B cell (primary cell): ENCODE measurements at places on chromosomes 5 and 9.

GRCh38 chr5:145118127-145118526, 717.0 kb downstream of the PRELID2 start:
- DNase-seq, result no peak

- no peak for DNase-seq
Observed at GRCh38 chr9:96331236-96331947, 29.4 kb upstream of the HSD17B3 start.

DNA sequence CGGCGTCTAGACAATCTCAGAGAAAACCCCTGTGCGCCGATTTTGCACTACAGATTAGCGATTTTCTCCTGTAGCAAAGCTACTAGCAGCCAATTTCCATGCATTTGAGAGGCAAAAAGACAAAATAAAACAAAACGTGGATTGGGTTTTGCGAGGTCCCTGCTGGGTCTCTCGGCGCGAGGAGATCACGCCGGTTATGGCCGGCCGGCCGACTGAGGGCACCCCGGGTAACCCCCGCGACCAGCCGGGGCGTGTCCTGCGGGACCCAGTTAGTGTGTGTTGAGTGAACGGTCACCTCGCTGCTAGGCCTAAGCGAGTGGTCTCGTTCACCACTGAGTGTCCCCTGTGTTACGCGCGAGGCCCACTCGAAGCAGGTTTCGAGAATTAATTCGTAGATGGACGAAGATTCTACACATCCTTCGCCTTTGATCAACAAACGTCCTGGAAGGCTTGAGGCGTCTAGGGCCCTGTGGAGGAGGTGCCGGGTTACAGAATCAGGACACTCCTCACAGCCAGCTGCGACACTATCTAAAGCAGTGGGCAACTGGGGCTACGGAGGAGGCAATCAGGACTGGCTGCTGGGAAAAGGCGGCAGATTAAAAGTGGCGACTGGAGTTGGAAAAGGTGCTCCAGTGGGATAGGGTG, 764 bp upstream of the VDAC1 start:
- DNase-seq, result no peak

- no peak for DNase-seq
Observed at GRCh38 chr5:132086277-132086794, 12.7 kb downstream of the CSF2 start.

DNA sequence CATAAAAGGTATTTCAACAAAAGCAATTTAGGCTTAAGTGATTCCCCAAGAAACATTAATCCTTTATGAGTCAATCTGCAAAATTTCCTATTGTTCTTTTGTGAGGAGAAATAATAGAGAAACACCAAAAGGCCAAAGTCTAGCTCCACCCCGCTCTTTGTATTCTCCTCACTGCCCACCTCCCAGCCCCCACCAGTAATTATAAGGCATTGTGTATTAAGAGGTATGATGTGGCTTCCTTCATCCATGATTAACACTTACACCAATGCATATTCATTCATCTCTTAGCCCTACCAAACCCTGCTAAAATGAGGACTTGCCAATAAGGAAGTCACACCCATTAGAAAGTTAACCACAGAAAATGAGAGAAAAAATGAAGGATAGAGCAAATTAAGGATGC, 105.3 kb upstream of the SPATA31D4 start:
- DNase-seq, result no peak

- no peak for DNase-seq
Observed at GRCh38 chr9:124436320-124436719, 13.9 kb upstream of the ADGRD2 start.

GRCh38 chr9:81716409-81716808, 27.1 kb upstream of the TLE1 start:
- DNase-seq, result no peak

GRCh38 chr5:148776780-148777179, 49.6 kb upstream of the ADRB2 start:
- no peak for DNase-seq

DNA sequence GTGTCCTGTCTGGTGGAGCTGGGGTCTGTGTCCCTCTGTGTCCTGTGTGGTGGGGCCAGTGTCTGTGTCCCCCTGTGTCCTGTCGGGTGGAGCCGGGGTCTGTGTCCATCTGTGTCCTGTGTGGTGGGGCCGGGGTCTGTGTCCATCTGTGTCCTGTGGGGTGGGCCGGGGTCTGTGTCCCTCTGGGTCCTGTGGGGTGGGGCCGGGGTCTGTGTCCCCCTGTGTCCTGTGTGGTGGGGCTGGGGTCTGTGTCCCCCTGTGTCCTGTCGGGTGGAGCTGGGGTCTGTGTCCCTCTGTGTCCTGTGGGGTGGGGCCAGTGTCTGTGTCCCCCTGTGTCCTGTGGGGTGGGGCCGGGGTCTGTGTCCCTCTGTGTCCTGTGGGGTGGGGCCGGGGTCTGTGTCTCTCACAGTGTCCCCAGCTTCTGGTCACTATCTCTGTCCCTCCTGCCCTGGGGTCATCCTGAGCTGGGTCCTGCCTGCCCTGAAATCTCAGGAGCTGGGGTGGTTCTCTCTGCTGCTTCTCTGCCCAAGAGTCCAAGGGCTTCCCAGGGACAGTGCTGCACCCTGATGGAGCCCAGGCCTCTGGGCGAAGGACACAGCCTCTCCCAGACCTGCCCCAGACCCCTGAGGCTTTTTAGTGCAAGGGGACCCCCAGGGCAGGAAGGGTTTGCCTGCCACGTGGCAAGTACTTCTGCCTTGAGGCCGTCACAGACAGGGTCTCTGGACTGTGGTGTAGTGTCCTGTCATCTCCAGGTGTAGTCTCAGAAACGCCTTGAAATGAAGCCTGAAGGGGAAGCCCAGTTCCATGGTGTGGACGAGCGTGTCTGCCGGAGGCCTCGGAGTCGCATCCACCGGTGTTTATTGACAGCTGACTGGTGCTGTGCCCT, 131.3 kb downstream of the RXRA start:
- no peak for DNase-seq

DNA sequence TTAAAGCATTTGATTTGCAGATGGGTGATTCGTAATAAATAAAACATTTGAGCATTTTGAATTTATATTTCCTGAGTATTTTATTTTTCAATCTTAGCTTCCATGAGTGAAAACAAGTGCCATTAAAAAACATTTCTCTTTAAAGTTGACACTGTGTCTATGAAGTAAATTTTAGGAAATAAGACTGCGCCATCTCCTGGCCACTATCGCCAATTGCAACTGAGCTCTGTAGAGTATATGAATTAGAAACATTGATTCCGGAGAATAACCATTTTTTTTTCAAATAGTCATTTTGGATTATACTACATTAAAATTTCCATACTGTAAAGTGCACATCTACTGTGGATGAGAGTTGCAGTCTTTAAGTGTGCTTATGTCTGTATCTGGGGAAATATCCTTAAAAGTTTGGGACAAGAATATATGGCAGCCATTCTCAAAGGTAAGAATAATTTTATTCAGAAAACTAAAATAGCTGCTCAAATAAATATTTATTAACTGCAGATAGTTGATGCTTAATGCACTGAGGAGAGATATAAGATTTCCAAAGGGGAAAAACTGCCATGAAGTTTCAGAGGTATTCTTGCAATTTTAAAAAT, 5.9 kb downstream of the DMRTA1 start:
- peak; percentile 64 for DNase-seq

GRCh38 chr5:132389585-132390286, 20.2 kb downstream of the SLC22A5 start:
- DNase-seq, result no peak

DNA sequence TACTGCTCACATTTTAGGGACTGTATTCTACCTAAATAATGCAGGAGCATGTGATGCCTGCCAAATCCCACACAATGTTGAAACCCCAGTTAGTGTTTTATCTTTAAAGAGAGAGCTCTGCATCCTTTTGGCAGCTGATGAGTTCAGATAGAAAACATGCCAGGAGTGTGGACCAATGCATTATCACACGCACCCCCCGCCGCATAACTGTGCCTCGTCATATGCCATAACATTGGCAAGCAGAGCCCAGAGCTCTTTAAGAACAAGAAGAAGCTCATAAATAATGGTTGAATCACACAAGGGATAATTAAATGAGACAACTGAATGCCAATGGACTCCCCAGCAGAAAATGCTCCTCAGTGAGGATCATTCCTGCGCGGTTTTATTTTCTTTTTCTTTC, 52.8 kb upstream of the RORB start:
- DNase-seq, result no peak

- no peak for DNase-seq
Observed at GRCh38 chr5:41871852-41872251, 1.6 kb upstream of the OXCT1 start.

- no peak for DNase-seq
Observed at GRCh38 chr5:142796492-142797109, 26.4 kb downstream of the ARHGAP26 start.

DNA sequence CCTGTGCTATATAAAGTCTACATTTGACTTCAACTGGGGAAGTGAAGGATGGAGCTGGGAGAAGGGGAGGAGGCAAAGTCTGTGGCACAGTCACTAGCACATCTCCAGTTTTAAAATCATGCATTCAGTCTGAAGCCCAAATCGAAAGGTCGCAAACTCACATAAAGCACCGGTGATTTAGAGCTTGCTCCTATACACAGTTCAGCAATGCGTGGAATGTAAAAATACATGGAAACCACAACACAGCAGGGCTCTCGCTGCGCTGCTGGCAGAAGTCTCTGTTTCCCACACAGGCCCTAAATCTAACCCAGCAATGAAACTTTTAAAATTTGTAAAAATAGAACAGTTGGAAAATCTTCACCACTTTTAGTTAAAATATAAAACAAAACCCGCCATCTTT, 68.2 kb downstream of the EBF1 start:
- DNase-seq, result peak; percentile 41

GRCh38 chr9:107751567-107752210, 262.1 kb upstream of the KLF4 start:
- DNase-seq, result no peak

GRCh38 chr9:80294318-80294717, 722.6 kb downstream of the TLE4 start:
- no peak for DNase-seq
